Epithelial cell of alveolus of lung (primary cell): ENCODE measurements at places on chromosomes 6 and 20. TPM values are rescaled to one million over a fixed set of nuclear protein-coding genes. Genes with fewer than 3 reads are reported as not detected.

DDX27 gene
- 18.6 and 29.4 TPM in 2 replicates for total RNA-seq

SLC17A5 gene
- 16.0 and 21.2 TPM in 2 replicates for total RNA-seq

TRIM40 gene
- total RNA-seq = not detected in 2 replicates

FAM50B gene
- 10.1 and 11.3 TPM in 2 replicates for total RNA-seq

CDK5RAP1 gene
- 13.8 and 24.8 TPM in 2 replicates for total RNA-seq

CCM2L gene
- 0.13 TPM in 1 of 2 replicates, not detected in the other for total RNA-seq

CST8 gene
- total RNA-seq = not detected in 2 replicates

LY6G6F gene
- total RNA-seq = not detected in 2 replicates

CTCFL gene
- not detected in 2 replicates for total RNA-seq

HIVEP1 gene
- total RNA-seq = 10.0 and 12.9 TPM in 2 replicates

HUS1B gene
- 0.40 and 0.91 TPM in 2 replicates for total RNA-seq

SAMD3 gene
- 0.39 TPM in 1 of 2 replicates, not detected in the other for total RNA-seq

PSORS1C2 gene
- total RNA-seq = not detected in 2 replicates

MATN4 gene
- total RNA-seq = 0.80 TPM in 1 of 2 replicates, not detected in the other

FAM184A gene
- 0.26 and 0.48 TPM in 2 replicates for total RNA-seq

PAX1 gene
- total RNA-seq = not detected in 2 replicates

VGLL2 gene
- total RNA-seq = not detected in 2 replicates

BANF2 gene
- not detected in 2 replicates for total RNA-seq

TMEM151B gene
- not detected in 2 replicates for total RNA-seq

MCCD1 gene
- total RNA-seq = not detected in 2 replicates

CRISP3 gene
- total RNA-seq = not detected in 2 replicates

CALHM6 gene
- 2.0 and 6.2 TPM in 2 replicates for total RNA-seq

COL12A1 gene
- 110 and 455 TPM in 2 replicates for total RNA-seq

PNPLA1 gene
- total RNA-seq = not detected in 2 replicates

C20orf204 gene
- total RNA-seq = 0.13 and 2.0 TPM in 2 replicates
